ENCODE measurements at places on chromosomes 3 and 15.

- DNase-seq = no peak
These were observed 112.5 kb downstream of the ASB7 start for GRCh38 chr15:100714749-100715342.

GRCh38 chr3:17431484-17432045 lies 310.9 kb downstream of the TBC1D5 start:
- DNase-seq = no peak

GRCh38 chr3:123733341-123733740 lies 148.5 kb upstream of the HACD2 start:
- no peak for DNase-seq

GRCh38 chr3:143535994-143536784 lies 312.1 kb downstream of the SLC9A9 start:
- DNase-seq = no peak

GRCh38 chr3:73187328-73187727 lies 125.9 kb downstream of the EBLN2 start:
- DNase-seq = no peak

GRCh38 chr3:85304360-85304964 lies 345.7 kb downstream of the CADM2 start:
- DNase-seq = no peak

GRCh38 chr3:101824702-101825101 lies 24.6 kb upstream of the NFKBIZ start:
- no peak for DNase-seq

DNA sequence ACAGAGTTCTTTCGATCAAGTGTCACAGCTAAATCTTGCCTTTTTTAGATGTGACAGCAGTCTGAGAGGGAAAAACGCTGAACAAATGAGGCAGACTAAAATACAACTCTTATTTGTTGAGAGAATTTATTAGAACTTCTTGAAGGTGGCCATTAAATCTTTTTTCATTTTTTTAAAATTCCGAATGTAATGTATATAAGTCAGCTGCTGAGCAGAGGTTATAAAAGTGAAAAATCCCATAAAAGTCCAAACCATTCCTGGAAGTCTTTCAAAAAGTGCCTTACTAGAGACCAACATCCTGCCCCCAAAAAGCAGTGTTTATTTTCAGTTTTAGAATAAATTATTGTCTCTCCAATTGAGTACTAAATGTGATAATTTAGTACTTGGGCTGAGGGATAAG lies 3.1 kb downstream of the TSEN2 start:
- no peak for DNase-seq

- DNase-seq = no peak
These were observed 204.5 kb upstream of the CMC1 start for GRCh38 chr3:28036599-28037575.

DNA sequence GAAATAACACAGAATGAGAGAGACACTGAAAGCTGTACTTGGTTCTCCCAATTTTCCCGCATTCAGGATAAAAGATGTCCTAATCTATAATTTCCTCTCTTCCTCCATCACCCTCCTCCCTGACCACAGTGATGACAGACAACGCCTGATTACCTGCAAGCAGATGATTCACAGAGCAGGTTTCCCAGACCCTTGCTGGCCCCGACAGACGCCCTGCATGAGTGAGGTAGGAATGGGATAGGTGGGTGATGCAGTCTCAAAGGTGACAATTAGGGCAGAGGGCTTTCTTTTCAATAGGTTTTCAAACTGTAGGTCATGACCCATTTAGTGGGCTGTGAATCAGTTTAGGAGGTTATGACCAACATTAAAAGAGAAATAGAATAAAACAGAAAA lies 5.2 kb upstream of the CXCR6 start:
- no peak for DNase-seq

GRCh38 chr3:52119099-52119498 lies 35.1 kb downstream of the POC1A start:
- no peak for DNase-seq

DNA sequence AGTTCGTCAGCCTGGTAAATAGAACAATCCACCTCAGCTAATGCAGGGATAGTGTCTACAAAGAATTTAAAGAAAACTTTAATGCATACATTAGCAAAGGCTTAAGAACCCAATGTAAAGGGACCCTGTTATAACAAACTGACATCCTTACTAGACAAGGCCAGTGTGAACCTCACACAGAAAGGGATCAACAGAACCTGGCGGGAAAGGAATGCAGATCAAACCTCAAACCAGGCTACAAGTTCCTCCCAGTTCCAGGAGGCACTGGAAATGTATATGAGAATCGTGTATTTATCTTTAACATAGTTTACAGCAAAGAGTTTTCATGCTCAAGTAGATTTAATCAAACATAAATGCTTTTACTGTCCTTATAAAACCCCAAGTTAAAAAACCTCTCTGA lies 37.6 kb upstream of the ATP11B start:
- DNase-seq = no peak

- DNase-seq = no peak
These were observed 17.2 kb upstream of the ANKDD1A start for GRCh38 chr15:64894395-64895056.

DNA sequence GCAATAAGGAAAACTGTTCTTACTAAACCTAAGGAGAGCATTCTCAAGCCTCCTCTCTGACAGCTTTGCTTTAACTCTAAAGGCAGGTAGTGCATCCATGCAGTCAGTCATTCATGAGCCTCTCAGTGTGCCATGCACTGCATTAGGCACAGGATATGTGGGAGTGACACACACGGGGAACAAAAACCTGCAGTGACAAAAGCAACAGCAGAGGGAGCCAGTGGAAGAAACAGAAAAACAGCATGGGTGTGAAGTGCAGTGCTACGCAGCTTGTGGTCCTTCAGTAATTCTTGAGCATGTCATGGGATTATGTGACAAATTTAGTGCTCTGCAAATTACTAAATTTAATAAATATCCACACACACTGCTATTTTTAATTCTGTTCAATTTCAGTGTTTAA lies 230.7 kb downstream of the BBX start:
- peak; percentile 77 for DNase-seq

- peak; percentile 28 for DNase-seq
These were observed 153.8 kb downstream of the SPATA16 start for GRCh38 chr3:172987273-172987672.

DNA sequence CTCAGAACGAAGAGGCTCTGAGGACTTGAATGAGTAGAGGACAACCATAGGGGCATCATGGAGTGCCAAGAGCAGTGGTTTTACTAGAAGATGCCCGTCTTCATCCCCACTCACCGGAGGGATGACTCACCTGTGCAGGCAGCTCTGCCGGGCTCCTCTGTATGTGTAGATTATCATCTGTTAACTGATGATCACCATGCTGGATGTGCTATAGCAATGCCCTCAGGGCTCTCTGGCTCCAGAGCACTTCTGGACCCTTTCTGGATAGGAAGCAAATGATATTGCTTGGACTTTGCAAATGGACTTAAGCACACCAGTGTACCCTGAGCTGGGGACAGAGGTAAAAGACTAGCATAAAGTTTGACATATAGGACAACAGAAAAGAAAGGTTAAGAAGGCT lies 10.2 kb upstream of the TGFBR2 start:
- no peak for DNase-seq

- DNase-seq = no peak
These were observed 218.2 kb downstream of the P3H2 start for GRCh38 chr3:189902230-189903186.

GRCh38 chr3:126752303-126753190 lies 48.5 kb downstream of the CHCHD6 start:
- peak; percentile 87 for DNase-seq

DNA sequence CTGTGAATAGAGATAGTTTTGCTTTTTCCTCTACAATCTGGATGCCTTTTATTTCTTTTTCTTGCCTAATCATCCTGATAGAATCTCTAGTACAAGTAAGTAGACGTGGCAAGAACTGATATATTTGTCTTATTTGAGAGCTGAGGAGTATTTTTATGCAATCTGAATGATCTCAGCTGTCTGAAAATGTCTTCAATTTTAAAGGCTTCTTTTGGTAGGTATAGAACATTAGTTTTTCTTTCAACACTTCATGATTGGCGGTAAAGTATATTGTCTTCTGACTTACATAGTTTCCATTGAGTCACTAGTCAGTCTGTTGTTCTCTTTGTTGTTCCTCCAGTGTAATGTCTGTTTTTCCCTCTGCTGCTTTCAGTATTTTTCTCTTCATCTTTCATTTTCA lies 31.3 kb downstream of the MGA start:
- no peak for DNase-seq

DNA sequence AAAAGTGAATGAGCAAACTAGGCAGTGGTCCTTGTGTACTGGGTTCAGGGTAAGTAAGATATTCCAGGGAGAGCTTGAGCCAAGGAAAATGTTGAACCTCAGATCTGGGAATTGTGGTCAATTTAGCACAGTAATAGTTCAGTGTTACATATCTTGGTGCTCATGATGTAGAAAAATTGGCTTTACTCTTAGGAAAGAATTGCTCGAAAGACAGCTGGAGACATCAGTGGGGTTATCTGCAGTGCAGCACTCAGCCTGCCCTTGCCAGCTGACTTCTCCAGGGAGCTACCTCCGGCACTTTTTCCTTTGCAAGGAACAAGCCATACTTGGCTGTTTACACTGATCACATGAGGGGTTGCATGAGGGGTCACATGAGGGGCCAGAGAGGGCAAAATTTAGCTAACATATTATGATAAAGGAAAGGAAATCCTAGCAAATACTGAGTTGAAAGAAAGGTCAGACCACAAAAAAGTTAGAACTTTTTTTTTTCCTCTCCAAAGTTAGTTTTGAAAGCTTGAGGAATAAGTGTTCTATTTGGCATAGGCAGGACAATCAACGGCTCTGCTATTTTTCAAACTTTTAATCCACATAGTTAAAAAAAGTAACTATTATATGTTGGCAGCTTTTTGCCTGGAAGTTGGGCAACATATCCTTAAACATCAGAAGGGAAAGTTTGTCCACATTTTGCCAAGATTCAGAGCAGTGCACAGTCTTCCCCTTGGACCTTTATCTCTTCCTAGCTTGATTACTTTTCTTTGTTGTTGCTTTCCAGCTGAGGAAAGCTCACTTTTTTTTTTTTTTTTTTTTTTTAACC lies 92.4 kb downstream of the COL6A6 start:
- no peak for DNase-seq

DNA sequence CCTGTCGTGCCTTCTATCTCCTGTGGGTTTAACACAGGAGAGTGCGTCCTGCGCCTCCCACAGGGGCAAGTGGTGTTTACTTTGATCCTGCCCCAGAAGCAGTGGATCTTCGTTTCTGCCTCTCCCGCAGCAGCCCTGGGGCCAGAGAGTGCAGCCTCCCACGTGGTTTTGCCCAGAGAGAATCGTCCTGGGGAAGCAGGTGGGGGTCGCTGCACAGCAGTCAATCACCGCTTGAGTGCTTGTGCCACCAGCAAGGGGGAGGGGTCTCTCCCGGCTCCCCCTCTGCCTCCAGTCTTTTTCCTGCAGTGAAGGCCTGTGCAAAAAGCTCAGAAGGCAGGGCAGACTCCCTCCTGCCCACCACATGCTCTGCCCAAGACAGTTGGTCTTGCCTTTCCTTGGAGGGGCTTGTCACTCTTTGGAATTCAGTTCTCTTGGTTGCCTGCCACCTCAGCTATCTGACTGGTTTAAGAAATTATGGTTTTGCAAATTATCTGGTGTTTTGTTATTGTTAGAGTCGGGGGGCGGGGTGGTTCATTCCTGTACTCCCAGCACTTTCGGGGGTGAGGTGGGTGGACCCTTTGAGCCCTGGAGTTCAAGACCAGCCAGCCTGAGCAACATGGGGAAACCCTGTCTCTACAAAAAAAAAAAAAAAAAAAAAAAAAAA lies 26.9 kb downstream of the STOML1 start:
- DNase-seq = no peak

GRCh38 chr15:90945091-90945490 lies 9.6 kb upstream of the RCCD1 start:
- DNase-seq = no peak

DNA sequence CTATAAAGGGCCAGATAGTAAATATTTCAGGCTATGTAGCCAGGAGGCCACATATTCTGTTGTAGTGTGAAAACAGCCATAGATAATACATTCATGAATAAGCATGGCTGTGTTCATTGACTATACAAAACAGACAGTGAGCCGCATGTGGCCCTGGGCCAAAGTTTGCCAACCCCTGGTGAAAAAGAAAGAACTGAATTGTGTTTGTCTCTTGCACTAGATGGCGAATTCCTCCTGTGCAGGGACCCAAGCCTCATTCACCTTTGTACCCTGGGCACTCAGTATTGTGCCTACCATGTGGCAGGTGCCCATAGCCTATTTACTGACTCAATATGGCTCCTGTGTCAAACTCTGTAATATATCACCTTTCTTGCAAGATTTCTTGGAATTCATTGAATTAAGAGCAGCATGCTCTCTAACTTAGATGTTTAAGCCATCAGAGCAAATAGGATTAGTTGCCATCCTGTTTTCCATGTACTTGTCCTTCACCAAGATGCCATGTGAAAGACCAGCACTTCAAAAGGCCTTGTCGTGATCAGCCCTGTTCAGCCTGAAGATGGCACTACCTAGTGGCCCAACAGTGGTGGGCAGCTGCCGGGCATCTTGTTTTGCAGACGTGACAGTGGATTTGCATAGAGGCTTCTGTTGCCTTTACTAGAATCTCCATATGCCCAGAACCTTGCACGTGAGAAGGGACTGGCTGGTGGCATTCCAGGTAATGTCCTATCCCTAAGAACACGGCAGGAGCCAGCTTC lies 50.9 kb upstream of the CMTM7 start:
- DNase-seq = no peak

DNA sequence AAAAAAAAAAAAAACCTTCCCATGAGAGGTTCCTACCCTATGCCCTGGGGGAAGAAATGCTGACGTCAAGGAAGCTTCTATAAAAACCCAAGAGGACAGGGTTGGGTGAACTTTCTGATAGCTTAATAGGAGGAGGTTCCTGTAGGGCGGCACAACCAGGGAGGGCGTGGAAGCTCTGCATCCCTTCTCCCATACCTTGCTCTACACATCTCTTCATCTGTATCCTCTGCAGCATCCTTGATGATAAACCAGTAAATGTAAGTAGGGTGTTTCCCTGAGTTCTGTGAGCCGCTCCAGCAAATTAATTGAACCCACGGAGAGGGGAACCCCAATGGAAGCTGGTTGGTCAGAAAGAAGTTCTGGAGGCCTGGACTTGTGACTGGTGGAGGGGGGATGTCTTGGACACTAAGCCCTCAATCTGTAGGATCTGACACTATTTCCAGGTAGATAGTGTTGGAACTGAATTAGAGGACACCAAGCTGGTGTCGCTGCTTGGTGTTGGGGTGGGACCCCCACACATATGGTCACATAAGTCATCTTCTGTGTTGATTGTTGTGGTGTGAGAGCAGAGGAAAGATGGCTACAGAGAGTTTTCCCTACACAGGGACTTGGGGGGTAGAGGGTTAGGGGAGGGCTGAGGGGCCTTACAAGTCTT lies 91.5 kb downstream of the ST6GAL1 start:
- no peak for DNase-seq

DNA sequence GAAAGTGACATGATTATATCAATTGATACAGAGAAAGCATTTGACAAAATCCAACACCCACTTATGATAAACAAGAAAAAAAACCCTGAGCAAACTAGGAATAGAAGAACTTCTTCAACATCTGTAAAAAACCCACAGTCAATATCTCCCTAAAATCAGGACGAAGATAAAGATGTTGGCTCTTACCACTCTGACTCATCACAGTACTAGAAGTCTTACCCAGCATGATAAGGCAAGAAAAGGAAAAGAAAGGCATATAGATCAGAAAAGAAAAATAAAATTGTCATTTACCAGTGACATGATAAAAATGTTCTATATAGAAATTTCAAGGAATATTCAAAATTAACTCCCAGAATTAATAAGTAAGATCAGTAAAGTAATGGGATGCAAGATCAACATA lies 7.2 kb upstream of the FBXW12 start:
- DNase-seq = no peak

Data from WERI-Rb-1 (cell line).